Stimulated activated naive CD4-positive, alpha-beta T cell treated with Interleukin-2 at 50 U/mL for 16 hours (primary cell): ENCODE measurements at places on chromosomes 16 and 17.

- no peak for DNase-seq
Measured at GRCh38 chr16:1984347-1985225, 593 bp downstream of the GFER start.

DNA sequence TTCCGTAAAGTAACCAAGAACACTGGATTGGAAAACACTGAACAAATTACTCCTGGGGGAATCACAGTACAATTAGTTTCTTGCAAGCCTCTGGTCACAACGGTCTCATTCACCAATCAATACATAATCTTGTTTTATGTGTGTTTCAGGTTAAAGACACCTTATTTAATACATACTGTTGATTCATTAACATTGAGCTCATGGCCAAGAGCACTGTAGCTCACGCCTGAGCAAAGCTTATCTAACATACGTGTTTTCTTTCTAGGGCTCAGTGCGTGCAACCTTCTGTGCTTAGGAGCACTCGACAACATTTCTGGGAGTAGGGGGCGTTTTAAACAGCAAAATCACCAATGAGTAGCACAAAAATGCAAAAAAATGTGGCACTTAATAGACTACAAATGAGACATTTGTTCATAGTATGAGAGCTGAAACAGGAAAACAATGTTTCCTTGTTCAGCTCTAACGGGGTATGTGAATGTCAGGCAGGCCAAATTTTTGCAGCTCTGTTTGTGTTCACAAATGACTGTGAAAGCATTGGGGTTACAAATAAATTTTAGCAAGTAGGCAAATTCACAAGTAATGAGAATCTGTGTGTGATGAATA lies 206.2 kb downstream of the CNTNAP4 start:
- no peak for DNase-seq

DNA sequence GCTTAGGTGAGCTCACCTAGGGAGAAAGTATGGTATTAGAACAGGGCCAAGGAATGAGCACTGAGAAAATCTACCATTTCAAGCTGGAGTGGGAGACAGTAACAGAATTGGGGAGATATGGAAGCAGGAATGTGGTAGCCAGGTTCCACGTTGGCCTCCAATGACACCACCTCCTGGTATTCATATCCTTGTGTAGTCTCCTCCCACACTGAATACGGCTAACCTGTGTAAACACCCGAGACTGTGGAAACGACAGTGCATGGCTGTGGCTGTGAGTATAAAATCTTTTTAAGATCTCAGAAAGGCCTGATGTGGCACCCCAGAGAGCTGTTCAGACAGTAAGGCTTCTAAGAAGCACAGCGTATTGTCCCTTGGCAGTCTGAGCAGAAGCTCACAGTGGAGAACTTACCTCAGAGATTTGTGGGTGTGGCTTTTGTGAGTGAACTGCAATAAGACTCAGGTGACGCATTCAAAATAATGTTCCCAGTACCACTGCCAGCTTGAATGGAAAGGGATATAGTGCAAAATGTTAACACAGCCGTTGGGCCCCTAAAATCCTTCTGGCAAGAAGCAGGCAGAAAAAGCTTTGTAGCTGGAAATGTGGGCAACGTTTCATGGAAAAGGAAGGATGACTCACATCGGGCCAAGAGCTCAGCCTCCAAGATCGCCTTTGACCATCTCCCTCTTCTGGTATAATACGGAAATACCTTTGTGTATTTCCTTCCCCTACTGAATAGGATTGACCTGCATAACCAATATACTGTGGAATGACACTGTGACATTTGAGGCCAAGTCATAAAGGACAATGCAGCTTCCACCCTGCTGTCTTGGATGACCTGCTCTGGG lies 14.4 kb downstream of the SDR42E1 start:
- DNase-seq = no peak

DNA sequence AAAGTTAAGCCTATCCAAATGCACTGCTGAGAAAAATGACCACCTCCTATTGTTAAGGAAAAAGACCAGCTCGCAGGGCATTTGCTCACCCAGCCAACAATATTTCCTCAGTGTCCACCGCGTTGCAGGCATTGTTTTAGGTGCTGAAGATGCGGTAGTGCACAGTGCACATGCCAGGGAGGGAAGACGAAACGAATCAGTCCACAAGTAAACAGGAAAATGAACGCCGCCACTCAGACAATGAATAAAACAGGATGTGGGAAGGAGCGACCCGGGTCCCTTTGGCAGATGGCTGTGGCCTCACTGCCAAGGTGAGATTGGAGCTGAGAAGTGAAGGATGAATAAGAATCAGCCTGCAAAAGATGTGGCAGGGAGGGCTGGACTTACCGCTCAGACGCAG lies 249.2 kb downstream of the FOXL1 start:
- no peak for DNase-seq

DNA sequence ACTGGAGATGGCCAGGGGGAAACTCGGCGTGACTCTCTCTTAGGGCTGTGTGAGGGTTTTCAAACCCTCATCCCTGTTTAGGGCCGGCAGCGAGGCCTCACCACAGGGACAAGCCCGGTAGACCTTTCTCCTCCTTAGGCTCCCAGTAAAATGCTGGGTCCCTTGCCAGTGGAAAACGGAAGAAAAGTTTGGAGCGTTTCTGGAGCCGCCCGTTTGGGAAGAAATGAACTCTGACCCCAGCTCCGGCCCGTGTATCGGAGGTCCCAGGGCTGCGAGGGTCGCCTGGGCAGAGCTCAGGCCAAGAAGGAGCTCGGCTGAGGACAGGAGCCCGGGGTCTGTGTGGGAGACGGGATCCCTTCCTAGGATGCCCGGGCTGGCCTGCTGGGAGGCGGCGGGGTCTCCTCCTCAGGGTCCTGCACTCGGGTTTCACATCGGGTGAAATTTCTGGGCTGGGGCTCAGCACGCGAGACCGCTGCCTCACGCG lies 23.2 kb downstream of the ZNF213 start:
- no peak for DNase-seq

DNA sequence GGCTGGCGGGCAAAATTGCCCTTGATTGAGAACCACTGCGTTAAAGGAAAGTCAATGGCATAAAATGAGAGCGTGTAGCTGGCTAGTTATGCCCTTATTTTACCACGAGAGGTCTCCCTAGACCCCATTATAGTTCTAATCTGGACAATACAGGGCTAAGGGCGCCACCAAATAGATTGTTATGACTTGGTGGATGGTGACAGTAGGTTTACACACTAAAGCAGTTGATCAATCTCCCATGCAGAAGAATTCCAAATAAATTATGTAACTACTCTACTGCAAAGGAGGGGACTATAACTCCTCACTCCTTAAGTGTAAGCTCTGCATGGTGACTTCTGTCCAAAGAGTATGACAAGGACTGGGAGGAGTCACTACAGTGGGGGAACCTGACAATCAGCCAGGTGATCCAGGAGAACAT lies 20.4 kb upstream of the YPEL2 start:
- no peak for DNase-seq

DNA sequence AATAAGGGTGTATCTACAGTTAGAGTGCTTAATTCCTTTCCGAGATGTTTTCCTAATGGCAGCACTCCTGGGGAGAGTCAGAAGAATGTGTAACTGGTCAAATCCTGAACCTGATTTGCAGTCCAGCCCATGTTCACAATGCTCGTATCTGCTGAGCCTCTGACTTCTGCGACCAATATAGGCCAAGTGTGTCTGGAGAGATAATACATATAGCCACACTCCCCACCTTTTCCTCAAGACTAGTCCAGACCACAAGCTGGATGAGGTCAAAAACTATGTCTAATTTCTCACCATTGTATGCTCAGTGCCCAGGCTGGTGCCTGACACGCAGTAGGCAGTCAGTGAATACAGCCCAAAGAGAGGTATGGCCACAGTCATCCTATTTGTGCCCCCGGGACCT lies 58.0 kb downstream of the XYLT1 start:
- no peak for DNase-seq

DNA sequence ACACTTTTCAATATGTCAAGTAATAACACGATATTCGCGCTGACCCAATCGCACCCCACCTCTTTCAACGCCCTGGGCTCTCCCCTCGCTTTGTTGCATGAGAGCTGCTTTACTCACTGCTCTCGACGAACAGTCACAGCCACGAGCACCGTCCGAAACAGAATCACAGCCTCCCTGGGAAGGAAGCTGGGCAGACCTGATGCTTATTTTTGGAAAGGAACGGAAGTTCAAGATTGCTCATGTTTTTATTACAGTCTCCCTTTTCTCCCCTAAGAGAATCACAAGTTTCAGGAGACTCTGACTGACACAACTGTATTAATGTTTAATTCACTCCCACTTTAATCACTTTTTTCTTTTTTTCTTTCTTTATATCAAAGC lies 67.8 kb downstream of the ANKRD11 start:
- DNase-seq = peak; percentile 49

- DNase-seq = no peak
Measured at GRCh38 chr16:47887496-47887895, 268.3 kb downstream of the ABCC12 start.

DNA sequence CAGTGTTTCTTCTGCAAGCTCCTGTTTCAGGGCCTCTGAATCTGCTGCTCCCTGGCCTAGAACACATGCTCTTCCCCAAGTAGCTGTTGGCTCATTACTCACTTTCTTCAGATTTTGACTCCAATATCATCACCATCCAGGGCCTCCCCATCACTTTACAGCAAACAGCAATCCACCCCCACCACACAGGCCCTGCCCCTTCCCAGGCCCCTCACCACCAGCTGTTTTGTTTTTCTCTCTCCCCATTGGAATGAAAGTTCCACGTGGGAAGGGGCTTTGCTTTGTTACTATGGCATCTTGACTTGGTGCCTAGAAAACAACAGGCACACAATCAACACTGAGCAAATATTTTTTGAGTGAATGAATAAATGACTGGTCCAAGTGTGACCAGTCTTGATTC lies 4.0 kb downstream of the TMEM170A start:
- DNase-seq = no peak

GRCh38 chr16:55331648-55332185 lies 7.7 kb downstream of the IRX6 start:
- DNase-seq = no peak

GRCh38 chr17:76682296-76682695 lies 28.5 kb downstream of the MXRA7 start:
- no peak for DNase-seq

DNA sequence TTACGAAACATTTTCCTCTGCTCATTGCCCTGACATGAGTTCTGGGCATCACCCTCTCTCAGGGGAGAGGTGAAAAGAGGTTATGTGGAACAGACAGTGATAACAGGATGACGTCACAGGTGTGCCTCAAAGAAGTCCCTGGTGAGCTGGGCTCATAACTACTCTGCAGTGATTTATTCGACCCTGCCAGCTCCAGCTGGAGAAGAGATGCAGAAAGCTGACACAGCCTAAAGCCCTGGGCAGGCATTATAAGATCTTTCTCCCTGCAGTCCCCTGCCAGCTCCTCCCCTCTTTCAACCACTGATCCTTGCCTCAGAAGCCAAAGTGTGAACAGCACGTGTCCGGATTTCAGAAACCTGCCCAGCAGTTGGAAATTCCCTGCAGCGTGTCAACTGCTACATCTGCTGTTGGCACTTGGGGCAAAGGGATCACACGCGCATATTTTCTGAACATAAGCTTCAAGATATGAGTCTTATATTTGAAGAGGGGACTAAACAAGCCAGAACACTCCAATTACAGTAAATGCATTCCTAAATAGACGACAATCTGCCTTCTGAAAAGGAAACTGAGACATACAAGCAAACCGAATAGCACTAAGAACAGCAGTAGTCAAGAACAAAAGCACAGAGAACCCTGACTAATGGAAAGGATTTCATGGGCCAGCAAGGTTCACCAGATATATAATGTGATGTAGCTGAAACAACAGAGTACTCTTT lies 80.5 kb downstream of the SMG6 start:
- DNase-seq = peak; percentile 64

DNA sequence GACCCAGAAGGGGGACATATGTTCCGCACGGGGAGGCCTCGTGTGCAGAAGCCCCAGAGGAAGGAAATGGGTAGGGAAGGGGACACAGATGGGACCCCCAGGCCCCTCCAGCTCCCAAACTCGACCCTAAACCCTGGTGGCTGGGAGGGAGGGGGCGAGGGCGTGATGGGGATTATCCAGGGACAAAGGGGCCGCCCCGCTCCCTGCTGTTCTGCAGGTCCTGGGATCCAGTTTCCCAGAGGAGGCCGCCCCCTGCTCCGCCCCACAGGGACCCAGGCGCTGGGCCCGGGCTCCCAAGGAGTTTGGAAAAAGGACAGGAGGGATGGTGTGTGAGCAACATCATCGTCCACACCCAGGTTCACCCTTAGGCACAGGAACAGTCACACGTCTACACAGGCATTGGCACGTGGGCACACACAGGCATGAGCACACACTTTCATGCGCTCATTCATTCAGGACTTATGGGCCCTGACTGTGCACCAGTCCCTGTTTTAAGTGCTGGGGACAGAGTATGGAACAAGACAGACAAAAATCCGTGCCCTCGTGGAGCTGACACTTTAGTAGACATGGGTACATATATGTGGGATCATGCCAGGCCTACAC lies 12.8 kb upstream of the FBXL19 start:
- DNase-seq = no peak

- DNase-seq = no peak
Measured at GRCh38 chr17:42879596-42879985, 21.0 kb upstream of the G6PC1 start.

DNA sequence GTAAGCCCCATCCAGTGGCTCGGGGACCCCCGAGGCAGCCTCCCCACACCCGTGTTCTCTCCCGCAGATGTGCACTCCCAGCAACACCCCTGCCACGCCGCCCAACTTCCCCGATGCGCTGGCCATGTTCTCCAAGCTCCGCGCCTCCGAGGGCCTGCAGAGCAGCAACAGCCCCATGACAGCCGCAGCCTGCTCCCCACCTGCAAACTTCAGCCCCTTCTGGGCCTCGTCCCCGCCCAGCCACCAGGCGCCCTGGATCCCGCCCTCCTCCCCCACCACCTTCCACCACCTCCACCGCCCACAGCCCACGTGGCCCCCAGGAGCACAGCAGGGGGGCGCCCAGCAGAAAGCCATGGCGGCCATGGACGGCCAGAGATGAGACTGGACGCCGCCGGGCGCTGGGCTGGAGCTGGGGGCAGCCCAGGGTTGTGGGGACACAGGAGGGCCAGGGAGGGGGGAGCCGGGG lies 5.0 kb downstream of the UBALD2 start:
- DNase-seq = no peak

DNA sequence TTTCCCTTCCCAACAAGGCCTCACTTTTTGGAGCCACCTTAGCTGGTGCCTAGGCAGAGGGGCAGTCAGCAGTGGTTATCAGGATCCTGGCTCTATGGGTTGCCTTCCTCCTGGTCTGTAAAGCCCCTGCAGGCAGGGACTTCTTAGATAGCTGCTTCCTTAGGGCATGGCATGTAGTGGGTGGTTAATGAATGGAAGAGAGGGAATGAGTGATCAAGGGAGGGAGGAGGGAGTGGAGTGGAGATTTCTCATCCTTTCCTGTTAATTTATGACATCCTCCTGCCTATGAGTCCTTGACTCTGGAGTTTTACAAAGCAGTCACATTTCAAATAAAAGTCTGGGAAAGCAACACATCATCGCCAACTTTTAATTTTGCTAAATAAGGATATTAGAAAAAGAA lies 40.7 kb downstream of the SNX20 start:
- no peak for DNase-seq

DNA sequence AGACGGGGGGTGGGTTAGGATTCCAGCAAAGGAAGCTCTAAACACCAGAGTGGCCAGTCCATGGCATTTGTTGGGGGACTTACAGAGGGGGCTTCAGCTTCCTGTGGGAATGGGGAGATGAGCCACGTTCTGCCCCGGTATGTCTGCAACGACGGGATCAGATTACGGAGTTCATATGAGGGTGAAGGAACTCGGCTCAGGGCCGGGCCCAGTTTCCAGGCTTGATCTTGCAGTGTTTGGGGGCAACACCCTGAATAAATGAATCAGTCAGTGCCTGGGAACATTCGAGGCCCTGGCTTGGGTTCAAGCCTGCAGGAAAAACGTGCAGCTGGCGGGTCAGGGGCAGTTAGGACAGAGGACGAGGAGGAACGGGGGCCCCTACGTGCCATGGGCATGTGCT lies 54.0 kb downstream of the JPH3 start:
- DNase-seq = no peak
